Inflammatory macrophage treated with lipopolysaccharide for 4 hours (primary cell): ENCODE measurements at places on chromosomes 13 and 19.
A peak's percentile ranks its signal among the peaks of the same experiment; 100 is the strongest.

DNA sequence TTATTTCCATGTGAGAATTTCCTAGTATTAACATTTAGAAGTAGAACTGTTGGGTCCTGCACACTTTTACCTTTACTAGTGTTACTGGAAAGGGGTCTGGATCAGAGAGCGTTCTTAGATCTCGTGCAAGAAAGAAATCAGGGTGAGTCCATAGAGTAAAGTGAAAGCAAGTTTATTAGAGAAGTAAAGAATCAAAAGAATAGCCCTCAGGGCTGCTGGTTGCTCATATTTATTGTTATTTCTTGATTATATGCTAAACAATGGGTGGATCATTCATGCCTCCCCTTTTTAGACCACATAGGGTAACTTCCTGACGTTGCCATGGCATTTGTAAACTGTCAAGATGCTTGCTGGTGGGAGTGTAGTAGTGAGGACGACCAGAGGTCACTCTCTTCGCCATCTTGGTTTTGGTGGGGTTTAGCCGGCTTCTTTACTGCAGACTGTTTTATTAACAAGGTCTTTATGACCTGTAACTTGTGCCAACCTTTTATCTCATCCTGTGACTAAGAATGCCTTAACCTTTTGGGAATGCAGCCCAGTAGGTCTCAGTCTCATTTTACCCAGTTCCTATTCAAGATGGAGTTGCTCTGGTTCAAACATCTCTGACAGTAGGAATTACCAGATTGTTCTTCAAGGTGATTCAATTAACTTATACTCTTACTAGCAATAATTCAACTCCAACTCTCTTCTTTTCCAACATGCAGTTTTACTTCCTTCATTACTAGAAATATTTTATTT is 27.4 kb downstream of the NDFIP2 start:
- DNase-seq = no peak

- DNase-seq = no peak
Measured at GRCh38 chr19:963486-963951, 20.6 kb upstream of the WDR18 start.

DNA sequence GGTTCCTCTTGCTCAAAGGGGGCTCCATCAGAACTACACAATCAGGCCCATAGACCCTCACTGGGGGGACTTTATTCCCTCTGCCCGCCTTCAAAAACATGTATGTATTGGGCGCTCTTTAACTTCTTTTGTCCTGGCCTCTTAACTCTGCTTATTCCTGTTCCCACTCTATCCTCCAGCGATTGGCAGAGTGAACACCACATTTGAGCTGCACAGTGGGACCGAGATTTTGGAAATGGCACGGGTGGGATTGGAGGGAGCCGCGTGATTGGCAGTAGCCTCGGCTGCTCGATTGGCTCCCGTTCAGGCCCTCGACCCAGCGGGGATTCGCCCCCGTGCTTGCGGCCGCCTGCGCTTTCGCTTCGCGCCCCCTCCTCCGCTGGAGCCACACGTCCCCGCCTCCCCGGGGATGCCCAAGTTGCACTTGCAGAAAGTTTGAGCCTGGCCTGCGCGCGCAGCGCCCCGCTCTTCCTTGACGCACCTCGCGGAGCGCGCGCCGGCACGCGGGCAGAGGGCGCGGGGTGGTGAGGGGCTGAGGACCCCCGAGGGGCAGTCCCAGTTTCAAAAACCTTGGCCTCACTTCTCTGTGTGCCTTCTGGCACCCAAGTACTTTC is at the start of gene ZIC5:
Gene ZIC5, minus strand, starts transcription at position 192 of the 614 bp plus-strand sequence. Its CDS starts 164 bp downstream, at position 28.
- no peak for DNase-seq

DNA sequence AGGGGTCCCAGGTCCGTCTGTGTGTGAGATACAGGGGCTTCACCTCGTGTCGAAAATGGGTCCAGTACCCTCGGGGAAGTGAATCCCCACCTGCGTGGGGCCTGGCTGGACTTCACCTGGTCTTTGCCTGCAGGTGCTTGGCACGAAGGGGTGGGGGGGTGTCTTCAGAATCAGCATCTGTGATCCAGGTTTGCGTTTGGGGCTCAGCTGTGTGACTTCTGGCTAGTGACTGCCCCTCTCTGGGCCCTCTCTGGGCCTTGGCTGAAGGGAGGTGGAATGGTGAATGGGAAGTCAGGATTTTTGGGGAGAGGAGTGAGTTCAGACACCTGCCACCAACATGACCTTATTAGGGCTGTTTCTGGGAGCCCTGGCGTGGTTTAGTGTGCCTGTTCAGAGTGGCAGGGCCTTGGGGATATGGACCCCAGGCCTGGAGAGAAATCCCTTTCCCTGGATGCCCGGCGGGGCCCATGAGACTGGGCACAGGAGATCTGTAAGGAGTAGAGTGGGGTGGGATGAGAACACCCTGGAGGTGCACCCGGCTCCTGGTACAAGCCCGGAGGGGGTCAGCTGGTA is 2.7 kb downstream of the CELF5 start:
- no peak for DNase-seq

DNA sequence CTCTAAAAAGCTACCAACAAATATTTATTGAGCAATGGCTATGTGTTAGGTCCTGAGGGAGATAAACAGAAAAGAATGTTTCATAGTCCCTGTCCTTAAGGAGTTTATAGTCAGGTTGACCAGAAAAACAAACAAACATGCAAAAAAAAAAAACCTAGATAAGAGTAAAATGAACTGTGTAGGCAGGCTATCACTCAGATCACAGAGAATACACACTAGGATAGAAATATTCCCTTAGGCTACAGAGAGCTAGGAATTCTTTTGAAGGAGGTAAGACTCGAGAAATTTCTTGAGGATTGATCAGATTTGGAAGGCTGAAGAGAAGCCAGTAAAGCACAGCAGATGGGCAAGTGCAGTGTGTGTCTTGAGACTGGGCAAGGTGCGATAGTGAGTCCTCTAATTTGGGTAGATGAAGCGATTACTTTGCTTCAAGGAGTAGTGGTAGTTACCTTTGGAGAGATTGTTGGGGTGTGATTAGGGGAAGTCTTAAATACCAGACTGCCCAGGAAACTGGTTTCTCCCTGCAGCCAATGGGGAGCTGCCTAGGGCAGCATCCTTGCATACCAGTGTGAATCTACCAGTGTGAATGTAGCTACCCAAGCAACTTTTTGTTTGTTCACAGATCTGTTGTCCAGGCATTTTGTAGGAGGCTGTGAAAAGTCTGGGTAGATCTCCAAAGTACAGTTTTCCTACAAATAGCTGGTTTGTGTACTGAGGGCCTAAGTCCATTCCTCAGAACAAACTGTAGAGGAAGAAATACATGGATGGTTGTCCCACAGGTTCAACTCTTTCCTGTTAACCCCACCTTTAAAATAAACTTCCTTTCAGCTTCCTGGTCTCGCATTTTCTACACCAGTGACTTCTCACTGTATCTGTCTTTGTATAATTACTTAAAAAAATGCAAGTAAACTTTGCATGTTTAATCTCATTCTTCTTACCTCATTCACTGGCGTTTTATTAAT is 314.1 kb downstream of the KLF5 start:
- no peak for DNase-seq

- DNase-seq = no peak
Measured at GRCh38 chr19:852136-853013, at the start of gene ELANE. ELANE (plus strand) TSS chr19:852303; CDS start chr19:852329, 26 bp downstream.

DNA sequence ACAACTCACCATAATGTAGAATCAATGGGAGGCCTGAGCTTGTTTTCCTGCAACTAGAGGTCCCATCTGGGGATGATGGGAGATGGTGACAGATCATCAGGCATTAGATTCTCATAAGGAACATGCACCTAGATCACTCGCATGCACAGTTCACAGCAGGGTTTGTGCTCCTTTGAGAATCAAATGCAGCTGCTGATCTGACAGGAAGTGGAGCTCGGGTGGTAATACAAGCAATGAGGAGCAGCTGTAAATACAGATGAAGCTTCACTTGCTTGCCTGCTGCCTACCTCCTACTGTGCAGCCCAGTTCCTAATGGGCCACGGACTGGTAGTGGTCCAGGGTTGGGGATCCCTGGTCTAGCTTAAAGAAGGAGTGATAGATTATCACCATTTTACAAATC is 33.0 kb downstream of the KPNA3 start:
- no peak for DNase-seq

GRCh38 chr13:58266271-58266670 is 634.7 kb downstream of the PCDH17 start:
- DNase-seq = no peak

- DNase-seq = no peak
Measured at GRCh38 chr13:106597186-106597585, 29.2 kb upstream of the ARGLU1 start.

DNA sequence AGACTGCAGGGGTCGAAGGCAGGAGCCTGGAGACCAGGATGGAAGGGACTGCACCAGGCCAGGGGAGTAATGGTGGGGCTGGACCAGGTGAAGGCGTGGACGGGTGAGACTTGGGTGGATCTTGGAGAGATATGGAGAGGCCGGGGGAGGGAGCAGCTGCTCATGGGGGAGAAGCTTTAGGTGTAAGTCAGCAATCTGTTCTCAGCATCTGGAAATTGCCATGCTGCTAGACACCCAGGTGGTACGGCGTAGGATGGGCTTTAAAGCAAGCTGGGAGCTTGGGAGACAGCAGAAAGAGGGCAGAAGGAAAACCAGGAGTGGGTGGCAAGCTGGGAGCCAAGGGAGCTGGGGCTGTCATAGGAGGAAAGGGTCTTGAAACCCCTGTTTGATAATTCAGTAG is 3.0 kb downstream of the CERS4 start:
- no peak for DNase-seq

GRCh38 chr13:40961214-40961613 is 57.9 kb downstream of the ELF1 start:
- peak; percentile 79 for DNase-seq

GRCh38 chr19:35098413-35099049 is 17.1 kb upstream of the FXYD3 start:
- DNase-seq = no peak

DNA sequence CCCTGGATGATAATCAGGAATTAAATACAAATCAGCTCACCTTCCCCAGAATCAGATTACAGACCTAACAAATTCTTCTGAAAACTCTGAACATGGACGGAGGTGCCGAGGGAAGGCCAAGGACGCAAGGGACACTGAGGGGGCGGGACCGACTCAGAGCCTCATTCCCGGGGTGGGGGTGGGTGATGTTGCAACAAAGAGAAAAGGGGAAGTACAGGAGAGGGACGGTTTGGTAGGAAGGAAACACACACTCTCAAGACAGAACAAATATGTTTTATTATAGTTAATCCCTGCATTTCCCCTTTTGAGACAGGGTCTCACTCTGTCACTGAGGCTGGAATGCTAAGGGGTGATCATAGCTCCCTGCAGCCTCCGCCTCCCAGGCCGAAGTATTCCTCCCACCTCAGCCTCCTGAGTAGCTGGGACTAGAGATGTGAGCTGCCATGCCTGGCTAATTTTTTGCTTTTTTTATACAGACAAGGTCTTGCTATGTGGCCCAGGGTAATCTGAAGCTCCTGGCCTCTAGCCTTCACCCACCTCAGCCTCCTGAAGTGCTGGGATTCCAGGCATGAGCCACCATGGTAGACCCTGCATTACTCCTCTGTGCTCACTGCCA is 786 bp upstream of the LILRA2 start:
- peak; percentile 89 for DNase-seq

DNA sequence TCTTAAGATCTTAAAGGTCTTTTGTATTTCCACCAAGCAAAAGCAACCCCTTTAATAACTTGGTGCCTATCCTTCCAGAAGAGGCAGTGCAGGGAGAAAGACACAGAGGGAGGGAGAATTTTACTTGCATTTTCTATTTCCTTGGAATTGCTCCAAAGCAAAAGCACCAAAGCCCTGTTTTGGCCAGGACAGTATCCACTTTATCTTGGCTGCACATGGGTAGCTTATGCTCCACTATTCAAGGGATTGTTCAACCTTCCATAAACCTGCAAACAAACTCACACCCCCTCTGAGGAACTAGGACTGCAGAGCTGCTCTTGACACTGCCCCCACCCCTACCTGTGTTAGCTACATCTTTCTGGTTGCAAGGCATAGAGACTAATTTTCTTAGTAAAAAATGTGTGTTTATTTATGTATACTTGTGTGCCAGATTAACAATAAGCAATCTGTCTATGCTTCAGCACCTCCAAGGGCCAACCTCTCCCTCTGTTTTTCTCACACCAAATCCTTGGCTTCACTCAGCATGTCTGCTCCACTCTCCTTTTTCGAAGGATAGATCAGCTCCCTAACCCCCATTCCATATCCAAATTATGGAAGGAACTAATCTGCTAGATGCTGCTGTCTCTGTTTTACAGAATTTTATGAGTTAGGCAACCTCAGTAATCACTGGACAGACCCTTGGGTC is 68.1 kb upstream of the KLF12 start:
- DNase-seq = no peak

DNA sequence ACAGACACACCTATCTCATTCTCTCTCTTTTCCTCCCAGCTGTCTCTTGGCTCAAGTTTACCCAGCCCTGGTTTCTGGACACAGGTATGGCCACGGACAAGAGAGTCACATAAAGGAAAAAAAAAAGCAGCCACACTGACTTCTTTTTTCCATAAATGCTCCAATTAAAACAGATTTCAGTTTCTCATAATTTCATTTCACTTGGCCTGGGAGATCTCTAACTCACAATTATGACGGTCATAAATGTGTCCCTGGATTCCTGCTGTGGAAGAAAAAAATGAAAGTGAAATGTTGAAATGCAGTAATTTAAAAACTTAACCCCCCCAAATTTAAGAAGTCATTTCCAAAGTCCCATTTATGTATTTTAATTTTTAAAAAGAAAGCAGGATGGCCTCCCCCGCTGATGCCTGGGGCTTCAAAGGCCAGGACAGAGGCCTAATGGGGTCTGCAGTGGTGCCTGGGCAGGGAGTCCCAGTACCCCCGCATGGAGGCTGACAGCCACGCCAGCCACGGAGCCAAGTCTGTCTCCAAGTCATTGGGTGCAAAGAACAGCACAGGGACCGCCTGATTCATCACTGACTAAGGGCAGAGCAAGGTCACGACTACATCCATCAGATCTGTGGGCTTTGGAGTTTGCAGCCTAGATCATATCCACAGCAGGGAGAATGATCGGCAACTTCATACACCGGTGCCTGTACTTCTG is 79.7 kb downstream of the TSHZ3 start:
- DNase-seq = no peak

DNA sequence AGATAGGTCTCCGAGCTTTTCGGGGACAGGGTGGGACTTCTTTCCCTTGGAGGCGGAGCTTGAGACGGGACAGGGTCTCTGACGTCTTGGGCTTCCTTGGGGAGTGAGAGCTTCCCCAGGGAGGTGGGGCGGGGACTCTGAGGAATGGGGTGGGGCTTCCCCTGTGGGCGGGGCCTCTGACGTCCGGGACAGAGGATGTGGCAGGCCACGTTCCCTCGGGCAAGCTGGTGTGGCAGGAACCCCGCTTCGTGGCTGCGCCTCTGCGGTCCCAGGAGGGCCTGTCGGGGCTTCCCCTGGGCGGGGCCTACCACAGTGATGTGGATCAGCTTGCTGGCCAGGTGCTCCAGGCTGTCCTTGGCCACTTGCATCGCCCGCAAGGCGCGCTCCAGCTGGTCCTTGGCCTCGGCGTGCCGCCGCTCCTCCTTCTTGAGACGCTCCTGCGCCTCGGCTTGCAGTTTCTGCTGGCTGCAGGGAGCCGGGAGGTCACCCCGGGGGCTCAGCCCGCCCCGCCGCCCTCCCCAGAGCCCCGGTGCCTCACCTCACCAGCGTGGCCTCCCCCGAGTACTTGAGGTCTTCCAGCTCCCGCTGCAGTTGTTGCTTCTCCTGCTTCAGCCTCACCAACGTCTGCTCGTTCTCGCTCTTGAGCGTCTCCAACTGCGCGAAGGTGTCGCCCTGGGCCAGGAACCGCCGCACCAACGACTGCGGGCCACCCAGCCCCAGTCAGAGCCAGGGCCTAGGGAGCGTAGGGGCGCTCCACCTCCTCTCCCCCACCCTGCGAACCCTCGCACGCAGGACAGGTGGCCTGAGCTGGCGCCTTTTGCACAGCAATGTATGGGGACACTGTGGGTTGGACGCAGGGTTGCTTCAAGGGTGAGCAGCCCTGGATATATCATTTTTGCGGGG is 3.3 kb upstream of the RGL3 start:
- DNase-seq = peak; percentile 55
